ENCODE measurements at places on chromosomes 12 and 14. TPM values are rescaled to one million over a fixed set of nuclear protein-coding genes. Genes with fewer than 3 reads are reported as not detected.

Gene POTEG
- not detected for total RNA-seq

Gene CHPT1
- total RNA-seq, result 80.4 TPM

Gene CFAP251
- 5.4 TPM for total RNA-seq

Gene KRT73
- not detected for total RNA-seq

Gene MSRB3
- total RNA-seq, result 24.2 TPM

Gene CRACR2A
- 2.6 TPM for total RNA-seq

Gene BATF
- not detected for total RNA-seq

Gene TIGAR
- 8.7 TPM for total RNA-seq

Gene FGD4
- 43.0 TPM for total RNA-seq

Gene RDH16
- 1.6 TPM for total RNA-seq

Gene PSME2
- 60.2 TPM for total RNA-seq

Gene TSHR
- total RNA-seq, result not detected

Gene TPI1
- 775 TPM for total RNA-seq

Gene KIF5A
- total RNA-seq, result 751 TPM

Gene SERPINA12
- not detected for total RNA-seq

Gene BMP4
- total RNA-seq, result 4.5 TPM

Gene CABP1
- total RNA-seq, result 301 TPM

Gene MAP1LC3B2
- total RNA-seq, result 11.1 TPM

Gene C14orf132
- 123 TPM for total RNA-seq

Gene FOXG1
- total RNA-seq, result 53.9 TPM

Gene FAM177A1
- 49.7 TPM for total RNA-seq

Gene KRT77
- total RNA-seq, result not detected

Gene TDRD9
- total RNA-seq, result 12.2 TPM

Gene MYF6
- not detected for total RNA-seq

Gene RD3L
- not detected for total RNA-seq

Gene CCDC38
- not detected for total RNA-seq

Gene LRP6
- 42.6 TPM for total RNA-seq

Gene SMCO2
- not detected for total RNA-seq

Gene LACRT
- total RNA-seq, result not detected

Gene LRP1-AS
- not detected for total RNA-seq

Gene BDKRB2
- total RNA-seq, result 1.2 TPM

Gene NPAS3
- total RNA-seq, result 73.6 TPM

Gene SLC24A4
- 42.4 TPM for total RNA-seq

Gene PIWIL1
- total RNA-seq, result 5.6 TPM

Gene KRT82
- not detected for total RNA-seq

Gene BAZ1A
- 9.8 TPM for total RNA-seq

Gene RIPK3
- total RNA-seq, result 1.5 TPM

Gene GLI1
- 9.3 TPM for total RNA-seq

Gene DEGS2
- 8.8 TPM for total RNA-seq

Gene KLRC2
- total RNA-seq, result not detected

Gene PCNX4
- total RNA-seq, result 52.7 TPM

Gene MEG3
- 700 TPM for total RNA-seq

Gene CARMIL3
- total RNA-seq, result 13.3 TPM

Gene KLRD1
- 1.3 TPM for total RNA-seq

All from dorsolateral prefrontal cortex (tissue), 122 donors.